Fibroblast of skin of abdomen (primary cell): ENCODE measurements at places on chromosomes 6 and 20.

DNA sequence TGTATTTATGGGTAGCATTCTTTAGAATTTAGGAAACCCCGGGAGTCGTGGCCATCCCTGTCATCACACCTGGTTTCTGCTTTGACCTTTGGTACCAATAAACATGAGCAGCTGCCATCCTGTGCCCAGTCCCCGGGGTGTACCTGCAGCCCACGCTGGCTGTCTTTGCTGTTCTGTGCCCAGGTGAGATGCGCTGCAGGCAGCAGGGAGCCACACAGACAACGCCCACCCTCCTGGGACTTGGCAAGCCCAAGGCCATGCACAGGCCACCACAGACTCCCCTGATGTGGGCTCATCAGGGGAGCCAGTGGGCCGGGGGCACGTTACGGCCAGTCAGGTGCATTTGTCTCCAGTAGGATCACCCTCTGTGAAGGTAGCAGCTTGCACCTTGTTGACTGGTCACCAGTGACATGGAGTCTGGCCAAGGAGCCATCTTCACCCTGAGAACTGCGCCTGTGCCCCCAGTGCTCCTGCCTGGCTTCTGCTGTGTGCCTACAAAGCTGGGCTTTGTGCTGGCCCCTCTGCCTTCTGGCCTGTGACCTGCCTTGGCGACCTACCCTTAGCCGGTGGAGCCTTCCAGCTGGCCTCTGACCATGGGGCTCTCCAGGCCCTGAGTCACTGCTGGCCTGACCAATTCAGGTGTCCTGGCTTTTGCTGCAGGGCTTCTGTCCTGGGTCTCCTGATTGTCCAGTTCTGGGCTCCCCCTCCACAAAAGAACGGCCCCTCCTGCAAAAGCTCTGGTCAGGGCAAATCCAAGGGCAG is 14.2 kb upstream of the UNC93A start:
- DNase-seq = no peak

DNA sequence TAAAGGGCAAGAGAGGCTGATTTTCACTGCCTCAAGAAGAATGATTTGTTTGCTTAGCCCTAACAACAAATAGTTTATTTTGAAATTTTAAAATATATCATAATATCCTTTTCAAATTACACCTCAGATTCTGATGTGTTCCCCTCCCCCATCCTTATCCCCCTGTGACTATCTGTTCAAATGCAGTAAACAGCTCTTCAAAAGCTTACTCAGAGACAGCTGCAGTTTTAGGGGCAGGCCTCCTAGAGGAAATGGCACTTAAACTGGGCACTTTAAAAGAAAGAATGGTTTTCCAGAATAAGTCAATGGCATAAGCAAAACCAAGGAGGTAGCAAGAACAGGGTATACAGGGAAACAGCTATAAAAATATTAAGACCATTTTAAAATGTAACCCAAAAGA is 118.6 kb upstream of the UST start:
- no peak for DNase-seq

DNA sequence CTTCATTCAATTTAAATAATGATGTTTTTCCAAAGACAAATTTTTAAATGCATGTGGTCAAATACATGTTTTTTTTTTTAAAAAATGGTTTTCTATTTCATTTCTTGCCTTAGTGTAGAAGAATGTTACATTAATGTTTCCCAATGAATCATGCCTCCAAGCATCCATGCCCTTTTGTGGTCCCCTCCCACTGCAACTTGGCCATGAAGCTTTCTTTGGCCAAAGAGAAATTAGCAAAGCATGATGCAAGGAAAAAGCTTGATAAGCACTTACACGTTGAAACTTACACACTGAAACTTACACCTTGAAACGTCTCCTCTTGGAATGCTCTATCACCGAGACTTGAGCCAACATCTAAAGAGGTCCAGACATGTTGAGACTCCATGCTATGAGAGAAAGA is 93.0 kb upstream of the ELOVL5 start:
- DNase-seq = peak; percentile 37

GRCh38 chr20:13455713-13456112 is 183.0 kb downstream of the TASP1 start:
- peak; percentile 34 for DNase-seq

- no peak for DNase-seq
These were observed 11.3 kb downstream of the MBOAT1 start for GRCh38 chr6:20200761-20201630.

DNA sequence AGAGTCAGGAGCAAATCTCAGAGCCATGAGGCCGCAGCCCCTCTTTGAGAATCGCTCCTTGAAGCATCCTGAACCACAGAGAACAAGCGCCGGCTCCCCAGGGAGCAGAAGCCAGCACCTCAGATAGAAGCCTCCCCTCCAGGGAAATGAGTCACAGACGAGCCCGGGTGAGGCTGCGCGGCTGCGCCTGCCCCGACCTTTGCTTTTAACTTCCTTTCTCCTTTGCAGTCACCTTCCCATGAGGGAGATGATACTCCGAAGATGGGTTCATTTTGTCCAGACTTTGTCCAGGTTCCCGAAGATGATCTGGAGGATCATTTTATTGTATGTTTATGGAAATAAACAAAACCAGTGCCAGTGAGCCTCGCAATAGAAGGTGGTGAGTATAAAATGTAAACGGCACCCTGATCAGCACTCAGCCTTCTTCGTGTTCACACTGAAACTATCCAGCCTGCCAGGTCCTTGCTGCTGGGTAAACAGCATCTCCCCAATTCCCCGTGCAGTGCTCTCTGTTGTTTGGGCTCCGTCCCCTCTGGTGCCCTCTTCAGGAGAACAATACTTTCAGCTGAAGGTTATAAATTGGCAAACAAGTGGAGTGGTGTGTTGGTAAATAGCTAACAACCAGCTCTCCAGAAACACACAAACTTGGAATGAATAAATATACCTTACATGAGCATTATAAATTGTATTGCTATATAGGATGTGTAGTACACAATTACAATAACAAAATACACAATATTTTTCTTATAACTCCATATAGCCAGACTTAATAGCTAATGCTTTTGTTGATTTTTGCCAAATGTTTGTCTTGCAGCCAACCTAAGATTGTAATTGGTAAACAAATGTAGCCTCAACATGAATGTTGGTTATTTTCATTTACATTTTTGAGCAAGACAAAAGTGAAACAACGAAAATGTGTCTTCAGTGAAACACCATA is 41.4 kb upstream of the TMEM181 start:
- DNase-seq = peak; percentile 71

DNA sequence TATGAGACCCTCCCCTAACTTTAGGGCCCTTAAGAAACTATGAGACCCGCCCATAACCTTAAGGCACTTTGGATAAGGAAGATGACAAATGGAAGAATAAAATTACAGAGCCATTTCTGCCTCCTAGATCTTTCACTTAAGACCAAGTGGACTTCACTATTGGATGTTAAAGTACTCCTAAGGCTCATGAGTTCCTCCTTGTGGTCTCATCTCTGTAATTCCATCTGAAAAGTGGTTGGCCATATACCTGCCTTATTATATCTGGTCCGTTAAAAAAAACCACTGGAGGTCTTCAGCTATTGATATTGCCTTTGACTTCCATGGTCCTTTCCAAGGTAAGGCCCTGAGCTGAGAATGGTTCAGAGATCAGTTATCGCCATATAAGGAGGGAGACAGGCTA is 310.3 kb downstream of the EYA4 start:
- DNase-seq = no peak

GRCh38 chr6:127951172-127951917 is 50.5 kb upstream of the THEMIS start:
- DNase-seq = no peak

GRCh38 chr6:169933251-169933821 is 181.9 kb downstream of the ERMARD start:
- DNase-seq = no peak

DNA sequence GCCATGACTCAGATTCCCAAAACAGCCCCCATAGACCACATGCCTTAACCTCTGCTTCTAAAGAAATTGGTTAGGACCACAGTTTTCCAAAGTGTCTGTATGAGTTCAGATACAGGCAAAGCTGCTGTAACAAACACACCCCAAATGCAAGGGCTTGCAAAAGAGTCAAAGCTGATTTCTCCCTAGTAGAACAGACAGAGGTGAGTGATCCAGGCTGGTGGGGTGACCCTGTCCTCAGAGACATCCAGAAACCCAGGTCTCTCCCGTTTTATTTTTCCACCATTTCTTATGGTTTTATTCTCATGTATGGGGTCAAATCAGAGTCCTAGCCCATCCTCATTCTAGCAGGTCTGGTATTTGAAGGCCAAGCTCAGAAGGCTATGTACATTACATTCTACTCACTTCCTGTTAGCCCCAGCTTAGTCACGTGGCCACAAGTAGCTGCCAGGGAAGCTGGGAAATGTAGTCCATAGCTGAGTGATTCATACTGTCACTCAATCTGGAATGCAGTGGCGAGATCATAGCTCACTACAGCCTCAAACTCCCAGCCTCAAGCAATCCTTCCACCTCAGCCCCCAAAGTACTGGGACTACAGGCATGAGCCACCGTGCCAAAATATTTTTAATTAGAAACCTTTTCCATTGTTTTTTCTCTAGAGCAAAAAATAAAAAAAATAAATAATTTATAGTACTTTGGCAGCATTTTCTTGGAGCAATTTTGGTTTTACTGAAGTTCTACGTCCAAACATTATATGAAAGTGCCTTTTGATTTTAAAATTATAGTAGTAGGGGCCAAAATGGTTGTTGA is 175.2 kb downstream of the ZMYND8 start:
- peak; percentile 85 for DNase-seq

- DNase-seq = no peak
These were observed 12.1 kb upstream of the CST4 start for GRCh38 chr20:23700931-23701330.
